ENCODE measurements at places on chromosomes 3 and 15.

DNA sequence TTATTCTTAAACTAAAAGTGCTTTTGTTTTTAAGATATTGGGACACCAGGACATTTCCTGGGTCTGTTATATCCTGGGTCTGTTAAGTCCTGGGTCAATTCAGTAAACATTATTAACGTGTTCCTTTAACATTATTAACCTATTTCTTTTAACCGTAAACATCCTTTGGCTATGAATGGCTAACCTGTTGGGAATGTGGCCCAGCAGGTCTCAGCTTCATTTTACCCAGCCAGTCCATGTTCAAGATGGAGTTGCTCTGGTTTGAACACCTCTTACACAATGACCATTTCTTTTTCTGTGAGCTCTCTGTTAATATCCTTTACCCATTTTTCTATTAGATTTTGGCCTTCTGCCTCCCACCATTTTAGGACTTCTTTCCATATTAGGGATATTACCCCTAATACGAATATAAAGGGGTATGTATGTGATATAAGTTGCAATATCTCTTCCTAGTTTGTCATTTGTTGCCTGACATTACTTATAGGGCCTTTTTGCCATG, 88.9 kb upstream of the NEDD4 start:
- no peak overlapping the region for H3K27ac ChIP-seq

GRCh38 chr15:70420948-70421482, 323.3 kb upstream of the TLE3 start:
- DNase-seq, result no peak
- no peak overlapping the region for H3K27ac ChIP-seq
- H3K4me3 ChIP-seq, result no peak overlapping the region
- peaks cover 15% of the 10 kb centered on the region for H3K27me3 ChIP-seq

DNA sequence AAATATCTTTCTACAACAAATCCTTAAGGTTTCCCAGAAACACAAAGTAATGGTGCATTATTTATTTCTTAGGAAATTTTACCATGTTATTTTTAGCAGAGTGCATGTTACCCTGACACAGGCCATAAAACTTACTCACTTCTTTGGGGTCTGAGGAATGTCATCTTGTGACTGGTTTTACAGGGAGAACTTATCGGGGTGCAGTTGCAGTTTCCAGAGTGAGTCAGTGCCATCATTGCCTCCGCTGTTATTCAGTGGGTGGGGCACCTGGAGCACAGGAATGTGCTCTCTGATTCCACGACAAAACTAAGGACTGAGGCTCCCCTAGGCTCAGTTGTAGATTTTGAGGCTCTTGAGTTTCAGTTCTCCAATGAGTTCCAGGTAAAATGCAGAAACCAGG, 11.1 kb upstream of the GREM1 start:
- H3K4me3 ChIP-seq, result no peak overlapping the region
- DNase-seq, result peak; percentile 43
- H3K4me1 ChIP-seq, result no peaks in the 10 kb centered on the region
- H3K27me3 ChIP-seq, result peaks cover 2% of the 10 kb centered on the region

- no peak overlapping the region for H3K27ac ChIP-seq
- no peak overlapping the region for H3K4me3 ChIP-seq
- no peaks in the 10 kb centered on the region for H3K36me3 ChIP-seq
- H3K4me1 ChIP-seq, result peaks cover 17% of the 10 kb centered on the region
- no peaks in the 10 kb centered on the region for H3K27me3 ChIP-seq
Measured at GRCh38 chr3:46960081-46960701, 16.4 kb downstream of the CCDC12 start.

DNA sequence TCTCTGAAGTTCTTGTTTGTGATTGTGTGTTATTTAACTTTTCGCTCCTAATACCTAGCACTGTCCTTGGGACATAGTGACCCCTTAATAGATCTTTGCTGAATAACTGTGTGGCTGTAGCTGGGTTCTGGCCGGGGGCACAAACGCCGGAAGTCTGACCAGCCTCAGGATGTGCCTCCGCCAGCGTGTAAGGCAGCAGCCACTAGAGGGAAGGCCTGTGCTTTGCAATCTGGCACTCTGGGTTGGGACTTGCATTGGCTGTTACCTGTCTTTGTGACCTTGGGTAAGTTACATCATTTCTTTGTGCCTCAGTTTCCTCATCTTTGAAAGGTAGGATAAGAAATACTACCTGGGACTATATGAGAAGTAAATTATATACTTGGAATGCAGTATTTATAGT, 158.7 kb downstream of the GHSR start:
- no peak for DNase-seq
- peaks cover 13% of the 10 kb centered on the region for H3K36me3 ChIP-seq
- peaks cover 20% of the 10 kb centered on the region for H3K4me1 ChIP-seq

- DNase-seq, result no peak
- H3K36me3 ChIP-seq, result no peaks in the 10 kb centered on the region
- no peaks in the 10 kb centered on the region for H3K27me3 ChIP-seq
- no peaks in the 10 kb centered on the region for H3K4me1 ChIP-seq
- H3K4me3 ChIP-seq, result no peak overlapping the region
- peak overlapping the region; percentile 77 for H3K27ac ChIP-seq
Measured at GRCh38 chr15:75129788-75130187, 71.9 kb upstream of the C15orf39 start.

- no peak overlapping the region for H3K4me3 ChIP-seq
- DNase-seq, result no peak
- H3K4me1 ChIP-seq, result no peaks in the 10 kb centered on the region
- H3K27ac ChIP-seq, result no peak overlapping the region
- H3K36me3 ChIP-seq, result no peaks in the 10 kb centered on the region
Measured at GRCh38 chr3:112611752-112612515, 29.0 kb downstream of the CCDC80 start.

GRCh38 chr3:180433152-180433551, 168.8 kb upstream of the TTC14 start:
- no peaks in the 10 kb centered on the region for H3K4me1 ChIP-seq
- no peak overlapping the region for H3K4me3 ChIP-seq
- no peak for DNase-seq
- no peaks in the 10 kb centered on the region for H3K27me3 ChIP-seq

GRCh38 chr3:168467115-168467714, 371.5 kb upstream of the GOLIM4 start:
- no peaks in the 10 kb centered on the region for H3K27me3 ChIP-seq
- no peaks in the 10 kb centered on the region for H3K36me3 ChIP-seq
- no peaks in the 10 kb centered on the region for H3K4me1 ChIP-seq

DNA sequence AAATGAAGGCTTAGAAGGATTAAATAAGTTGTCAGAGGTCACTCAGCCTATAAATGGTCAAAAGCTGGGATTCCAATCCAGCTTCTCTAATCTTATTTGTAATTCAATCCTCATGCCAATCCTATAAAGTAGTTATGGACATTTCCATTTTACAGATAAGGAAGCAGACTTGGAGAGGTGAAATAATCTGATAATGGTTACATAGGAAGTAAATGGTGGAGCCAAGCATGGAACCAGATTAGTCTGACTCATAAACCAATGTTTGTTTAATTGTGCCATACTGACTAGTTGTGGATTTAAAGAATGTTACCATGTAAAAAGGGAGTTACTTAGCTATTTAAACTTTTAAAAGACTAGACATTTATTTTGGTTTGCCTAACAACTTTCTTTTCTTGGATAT, 59.7 kb downstream of the KCNAB1 start:
- no peaks in the 10 kb centered on the region for H3K4me1 ChIP-seq
- no peak overlapping the region for H3K27ac ChIP-seq
- H3K36me3 ChIP-seq, result no peaks in the 10 kb centered on the region
- no peak overlapping the region for H3K4me3 ChIP-seq
- DNase-seq, result no peak

- H3K27me3 ChIP-seq, result no peaks in the 10 kb centered on the region
- no peaks in the 10 kb centered on the region for H3K4me1 ChIP-seq
- no peak for DNase-seq
- H3K4me3 ChIP-seq, result no peak overlapping the region
Measured at GRCh38 chr15:41943543-41944312, 28.6 kb downstream of the EHD4 start.

GRCh38 chr15:35540021-35540420, 5.9 kb downstream of the DPH6 start:
- H3K27me3 ChIP-seq, result no peaks in the 10 kb centered on the region
- no peaks in the 10 kb centered on the region for H3K4me1 ChIP-seq
- no peaks in the 10 kb centered on the region for H3K36me3 ChIP-seq

- H3K36me3 ChIP-seq, result no peaks in the 10 kb centered on the region
- H3K27ac ChIP-seq, result no peak overlapping the region
- H3K4me1 ChIP-seq, result no peaks in the 10 kb centered on the region
Measured at GRCh38 chr15:80015156-80015555, 44.2 kb upstream of the BCL2A1 start.

- DNase-seq, result no peak
- no peaks in the 10 kb centered on the region for H3K4me1 ChIP-seq
- no peak overlapping the region for H3K27ac ChIP-seq
- no peak overlapping the region for H3K4me3 ChIP-seq
Measured at GRCh38 chr3:151093905-151094304, 8.4 kb downstream of the MED12L start.

DNA sequence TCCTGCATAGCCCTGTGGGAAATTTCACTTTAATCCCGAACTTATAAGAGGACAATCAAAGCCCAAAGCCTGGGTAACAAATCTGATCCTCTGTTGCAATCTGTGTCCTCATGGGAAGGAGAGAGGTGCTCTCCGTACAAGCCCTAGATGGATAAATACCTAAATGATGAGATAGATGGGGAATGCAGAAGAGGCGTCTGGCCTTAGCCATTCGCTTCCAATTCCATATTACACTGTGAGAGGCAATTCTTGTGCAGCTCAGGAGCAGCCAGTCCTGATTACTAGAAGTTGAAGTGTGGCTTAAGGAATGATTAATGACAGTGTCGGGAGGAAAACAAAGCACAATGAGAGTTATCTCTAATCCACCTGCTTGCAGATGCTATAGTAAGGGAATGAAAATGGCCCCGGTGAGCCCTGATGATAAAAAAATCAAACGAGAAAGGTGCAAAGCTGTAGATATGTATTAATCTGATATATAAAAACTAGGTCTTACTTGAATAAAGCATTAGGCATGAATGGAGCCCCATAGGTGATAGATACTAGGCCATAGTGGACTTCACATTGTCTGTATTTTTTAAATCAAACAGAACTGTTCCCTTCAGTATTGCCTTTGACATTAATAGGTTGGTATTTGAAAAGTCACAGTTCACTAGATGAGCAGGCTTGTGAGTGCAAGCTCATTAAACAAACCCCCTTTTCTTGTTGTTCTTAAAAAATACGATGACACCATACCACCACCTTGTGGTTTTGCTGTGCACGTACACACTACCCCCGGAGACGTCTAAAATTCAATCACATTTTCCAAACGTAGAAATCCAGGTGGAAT, 54.2 kb upstream of the TMCO5A start:
- H3K36me3 ChIP-seq, result no peaks in the 10 kb centered on the region
- DNase-seq, result peak; percentile 26
- H3K4me1 ChIP-seq, result no peaks in the 10 kb centered on the region
- H3K27me3 ChIP-seq, result peaks cover 3% of the 10 kb centered on the region
- no peak overlapping the region for H3K4me3 ChIP-seq

DNA sequence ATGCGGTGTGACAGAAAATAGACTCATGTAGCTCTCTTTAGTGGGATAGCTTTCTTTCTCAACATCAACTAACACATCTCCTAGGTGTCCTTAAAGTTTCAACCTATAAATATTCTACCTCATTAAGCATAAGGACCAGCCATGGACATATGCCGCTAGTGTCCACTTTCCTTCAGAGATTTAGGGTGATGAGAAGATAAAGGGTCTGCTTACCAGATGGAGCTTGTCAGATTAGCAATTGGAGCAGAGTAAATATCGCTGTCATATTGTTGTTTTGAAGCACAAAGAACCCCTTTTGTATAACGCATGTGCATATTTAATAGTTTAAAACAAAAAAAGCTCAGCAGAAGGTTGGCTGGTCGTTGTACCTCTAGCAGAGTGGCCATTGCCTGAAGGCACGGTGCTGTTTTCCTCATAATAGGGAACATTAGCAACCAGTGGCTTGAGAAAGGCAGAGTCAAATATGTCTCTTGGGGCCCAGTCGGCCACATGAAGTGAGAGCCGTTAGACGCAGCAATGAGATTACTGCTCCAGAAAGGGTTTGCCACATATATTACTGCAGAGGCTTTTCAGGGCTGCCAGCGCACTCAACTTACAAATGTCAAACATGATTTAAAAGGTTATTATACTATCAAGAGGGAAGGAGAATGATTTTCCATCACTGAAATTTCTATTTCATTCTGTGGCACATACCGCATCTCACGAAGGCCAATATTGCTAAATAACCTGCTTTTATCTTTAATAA, 264.2 kb downstream of the ROBO2 start:
- H3K4me1 ChIP-seq, result no peaks in the 10 kb centered on the region
- no peak for DNase-seq
- no peaks in the 10 kb centered on the region for H3K36me3 ChIP-seq
- H3K27ac ChIP-seq, result no peak overlapping the region
- no peak overlapping the region for H3K4me3 ChIP-seq

GRCh38 chr3:126208606-126209256, 28.3 kb upstream of the ALDH1L1 start:
- H3K36me3 ChIP-seq, result no peaks in the 10 kb centered on the region
- H3K27ac ChIP-seq, result no peak overlapping the region
- no peak overlapping the region for H3K4me3 ChIP-seq
- peaks cover 6% of the 10 kb centered on the region for H3K27me3 ChIP-seq
- DNase-seq, result peak; percentile 19

- H3K27me3 ChIP-seq, result no peaks in the 10 kb centered on the region
- H3K4me1 ChIP-seq, result no peaks in the 10 kb centered on the region
- no peak overlapping the region for H3K4me3 ChIP-seq
- no peak for DNase-seq
- H3K36me3 ChIP-seq, result no peaks in the 10 kb centered on the region
Measured at GRCh38 chr3:27171113-27171512, 198.1 kb downstream of the NEK10 start.

DNA sequence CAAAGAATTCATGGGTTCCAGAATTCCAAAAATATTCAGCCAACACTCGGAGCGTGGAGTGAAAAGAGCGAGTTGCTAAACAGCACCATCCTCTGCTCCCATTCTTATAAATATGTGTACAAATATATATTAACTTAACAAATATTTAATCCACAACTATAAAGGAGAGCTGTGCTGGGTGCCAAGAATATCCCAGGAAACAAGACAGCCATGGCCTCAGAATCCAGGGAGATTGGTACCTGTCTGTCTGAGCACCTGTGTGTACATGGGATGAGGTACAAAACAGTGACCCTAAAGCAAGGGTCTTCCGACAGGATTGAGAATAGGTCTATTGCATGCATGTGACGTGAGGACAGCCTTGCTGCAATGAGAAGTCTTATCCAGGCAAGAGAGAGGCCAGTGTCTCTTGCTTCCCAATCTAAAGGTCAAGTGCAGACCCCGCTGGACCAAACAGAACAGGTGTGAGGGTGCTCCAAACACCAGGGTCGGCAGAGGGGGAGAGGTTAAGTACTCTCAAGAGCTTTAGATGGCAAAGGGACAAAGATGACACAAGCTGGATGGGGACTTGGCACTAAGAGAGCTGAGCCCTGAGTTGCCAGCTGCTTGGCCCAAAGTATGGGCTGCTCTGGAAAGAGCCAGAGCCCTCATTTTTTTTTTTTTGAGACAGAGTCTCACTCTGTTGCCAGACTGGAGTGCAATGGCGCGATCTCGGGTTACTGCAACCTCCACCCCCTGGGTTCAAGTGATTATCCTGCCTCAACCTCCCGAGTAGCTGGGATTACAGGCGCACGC, 36.2 kb downstream of the HOMER2 start:
- no peak overlapping the region for H3K4me3 ChIP-seq
- no peaks in the 10 kb centered on the region for H3K4me1 ChIP-seq
- H3K27me3 ChIP-seq, result no peaks in the 10 kb centered on the region
- no peaks in the 10 kb centered on the region for H3K36me3 ChIP-seq
- no peak overlapping the region for H3K27ac ChIP-seq
- no peak for DNase-seq
